Progenitor cell of endocrine pancreas (in vitro differentiated cells): ENCODE measurements at places on chromosomes 16 and 17.

DNA sequence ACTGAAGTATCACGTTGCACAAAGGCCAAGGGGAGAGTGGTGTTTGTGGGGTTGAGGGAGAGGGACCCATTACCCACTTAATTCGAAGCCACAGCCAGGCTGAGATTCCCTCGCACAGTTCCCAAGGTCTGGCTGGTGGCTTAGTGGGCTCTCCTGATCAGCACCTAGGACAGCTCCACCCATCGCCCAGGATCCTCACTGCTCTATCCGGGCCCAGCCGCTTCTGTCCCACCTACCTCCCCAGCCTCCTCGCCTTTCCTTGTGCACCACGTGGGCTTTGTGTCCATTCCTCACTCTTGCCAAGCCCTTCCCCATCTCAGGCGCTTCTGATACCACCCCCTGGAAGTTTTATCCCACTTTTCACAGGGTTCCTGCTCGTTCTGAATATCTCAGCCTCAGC is 163.5 kb downstream of the CCT6B start:
- DNase-seq = peak; percentile 66

DNA sequence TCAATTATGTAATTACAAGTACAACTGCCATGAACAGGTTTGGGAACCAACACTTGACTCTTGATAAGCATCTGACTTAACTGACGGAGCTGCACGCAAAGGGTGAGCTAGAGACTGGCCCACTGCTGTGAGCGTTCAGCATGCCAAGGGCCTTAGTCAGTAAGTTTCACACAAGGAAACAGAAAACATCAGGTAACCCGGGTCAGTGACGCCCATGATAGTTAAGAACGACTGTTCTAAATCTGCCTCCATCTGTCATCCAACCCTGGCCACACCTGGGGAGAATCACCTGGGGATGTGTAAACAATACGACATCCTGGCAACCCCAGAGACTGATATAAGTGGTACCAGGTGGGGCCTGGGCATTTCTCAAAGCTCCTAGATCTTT is 12.3 kb downstream of the SMIM5 start:
- no peak for DNase-seq

- DNase-seq = no peak
Observed at GRCh38 chr17:46195939-46196716, 2.9 kb upstream of the KANSL1 start.

DNA sequence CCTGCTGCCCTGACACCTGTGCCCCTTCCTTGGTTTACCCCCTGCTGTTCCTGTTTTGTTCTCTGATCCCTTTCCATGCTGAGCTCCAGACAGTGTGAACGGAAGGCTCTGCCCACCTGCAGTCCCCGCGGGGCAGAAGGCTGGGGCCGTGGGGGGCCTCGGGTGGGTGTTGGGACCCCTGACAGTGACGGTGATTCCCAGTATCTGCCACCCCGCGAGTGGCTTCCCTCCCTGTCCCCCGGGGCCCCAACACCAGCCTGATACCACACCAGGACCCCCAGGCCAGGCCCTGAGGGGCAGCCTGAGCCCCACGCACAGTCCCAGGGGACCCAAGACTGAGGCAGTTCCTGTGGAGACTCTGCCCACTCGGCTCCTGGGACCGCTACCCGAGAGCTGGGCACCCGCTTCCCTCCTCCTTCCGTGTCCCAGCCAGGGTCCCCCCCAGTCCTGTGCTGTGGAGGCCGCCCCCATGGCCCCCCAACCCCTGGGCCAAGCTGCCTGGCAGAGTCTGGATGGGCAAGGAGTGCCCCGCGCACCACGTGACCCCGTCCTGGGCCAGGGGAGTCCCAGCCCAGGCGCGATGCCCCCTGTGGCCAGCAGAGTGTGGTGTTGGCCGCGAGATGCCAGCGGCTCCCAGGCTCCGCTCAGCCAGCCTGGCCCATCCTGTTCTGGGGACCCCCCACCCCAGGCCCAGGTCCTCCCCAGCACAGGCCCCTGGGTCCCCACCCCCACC is 10.0 kb upstream of the C1QTNF8 start:
- peak; percentile 81 for DNase-seq

DNA sequence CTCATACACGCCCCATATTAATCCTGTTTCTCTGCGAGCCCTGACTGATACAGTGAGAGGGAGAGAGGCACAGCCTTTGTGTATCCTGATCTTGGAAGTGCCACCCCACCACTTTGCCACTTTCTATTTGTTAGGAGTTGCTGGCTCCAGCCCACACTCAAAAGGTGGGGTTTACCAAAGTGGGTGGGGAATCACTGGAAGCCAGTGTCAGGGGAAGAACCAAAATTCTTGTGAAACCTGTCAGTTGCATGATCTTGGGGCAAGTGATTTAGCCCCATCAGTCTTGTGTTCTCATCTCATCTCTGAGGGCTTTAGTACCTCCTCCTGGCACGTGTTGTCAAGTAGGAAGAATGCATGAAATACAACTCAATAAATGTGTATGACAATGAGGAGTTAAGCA is 119.5 kb downstream of the SOX9 start:
- no peak for DNase-seq
